Naive thymus-derived CD4-positive, alpha-beta T cell (primary cell): ENCODE measurements at places on chromosomes 7 and 10. TPM values are rescaled to one million over a fixed set of nuclear protein-coding genes. Genes with fewer than 3 reads are reported as not detected.

The SLC26A3 gene
- not detected for total RNA-seq

The C10orf67 gene
- total RNA-seq = not detected

The TECTB gene
- total RNA-seq = not detected

The ASB10 gene
- not detected in 2 replicates for total RNA-seq

The ZP3 gene
- 2.8 TPM for total RNA-seq

The TPST1 gene
- 0.25 and 0.70 TPM in 2 replicates for total RNA-seq

The MYO1G gene
- total RNA-seq = 29.2 TPM

The GHRHR gene
- not detected for total RNA-seq

DNA sequence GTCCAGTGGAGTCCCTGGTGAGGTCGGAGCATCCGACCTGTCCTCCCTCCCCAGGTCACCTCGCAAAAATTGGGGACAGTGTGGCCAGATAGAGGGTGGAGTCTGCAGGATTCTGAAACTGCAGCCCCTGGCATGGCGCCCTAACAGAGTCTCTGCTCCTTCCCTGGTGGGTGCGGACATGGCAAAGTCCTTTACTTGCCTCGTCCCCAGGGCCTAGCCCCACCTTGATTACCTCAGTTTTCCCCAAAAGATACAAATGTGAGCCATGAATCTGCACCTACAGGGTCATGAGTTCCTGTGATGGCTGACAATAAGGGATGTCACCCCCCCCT, 47.7 kb downstream of the NPVF start:
- peaks cover 6% of the 10 kb centered on the region for H3K4me1 ChIP-seq
- H3K36me3 ChIP-seq = no peaks in the 10 kb centered on the region
- peak overlapping the region; percentile 75 for H3K4me3 ChIP-seq
- peak overlapping the region; percentile 86 for H3K27ac ChIP-seq
- no peak for DNase-seq

DNA sequence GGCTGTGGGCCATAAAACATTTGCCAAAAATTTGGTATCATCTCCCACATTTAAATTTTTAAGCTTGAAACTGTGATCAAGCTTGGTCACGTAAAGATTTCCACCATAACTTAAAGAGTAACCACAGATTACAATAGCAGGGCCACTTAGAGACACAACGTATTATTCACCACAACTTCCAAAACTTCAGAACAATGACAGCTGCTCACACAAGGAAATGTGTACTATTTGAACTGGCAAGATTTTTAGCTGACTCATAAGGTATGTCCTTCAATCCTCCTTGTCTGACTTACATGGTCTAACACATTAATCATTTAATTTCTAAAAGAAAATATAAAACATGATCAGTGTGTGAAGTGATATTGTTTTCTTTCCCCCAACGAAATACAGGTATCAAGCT, 234.5 kb downstream of the PARD3 start:
- no peaks in the 10 kb centered on the region for H3K36me3 ChIP-seq
- H3K27ac ChIP-seq = no peak overlapping the region
- H3K4me3 ChIP-seq = no peak overlapping the region
- DNase-seq = no peak

- H3K36me3 ChIP-seq = no peaks in the 10 kb centered on the region
- no peak overlapping the region for H3K27ac ChIP-seq
- no peak overlapping the region for H3K4me3 ChIP-seq
- no peaks in the 10 kb centered on the region for H3K27me3 ChIP-seq
Observed at GRCh38 chr7:44894888-44895580, 9.7 kb upstream of the PURB start.

DNA sequence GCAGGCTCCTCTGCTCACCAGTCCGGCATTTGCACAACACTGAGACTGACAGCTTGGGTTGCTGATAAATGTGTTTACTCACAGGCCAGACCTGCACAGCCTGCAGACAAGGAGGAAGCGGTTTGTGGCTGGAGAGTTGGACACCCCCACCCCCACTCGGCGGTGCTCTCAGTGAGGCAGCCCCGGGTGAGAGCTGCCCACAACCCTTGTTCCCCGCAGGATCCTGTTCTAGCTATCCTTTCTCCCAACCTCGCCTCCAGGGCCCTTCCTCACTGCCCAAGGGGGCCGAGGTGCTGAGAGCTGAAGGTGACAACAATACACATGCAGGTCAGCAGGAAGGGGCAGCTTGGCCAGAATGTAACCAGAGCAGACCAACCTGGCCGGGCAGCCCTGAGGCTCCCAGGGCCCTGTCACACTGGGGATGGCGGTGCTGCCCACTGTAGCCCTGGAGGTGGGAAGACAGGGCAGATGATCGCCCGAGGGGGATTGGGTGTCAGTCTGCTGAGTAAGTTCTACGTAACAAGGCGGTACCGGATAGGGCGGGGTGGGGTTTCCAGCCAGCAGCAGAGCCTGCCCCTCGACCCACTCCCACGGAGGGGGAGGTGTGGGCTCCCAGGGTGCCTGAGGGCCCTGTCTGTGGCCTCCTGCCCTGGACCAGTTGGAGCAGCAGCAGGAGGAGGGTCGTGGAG, 2.1 kb upstream of the ADAM8 start:
- no peaks in the 10 kb centered on the region for H3K27me3 ChIP-seq
- DNase-seq = no peak
- peak overlapping the region; percentile 50 for H3K27ac ChIP-seq
- peak overlapping the region; percentile 27 for H3K4me3 ChIP-seq
- H3K36me3 ChIP-seq = peaks cover 9% of the 10 kb centered on the region
- H3K4me1 ChIP-seq = peaks cover 22% of the 10 kb centered on the region

- H3K4me3 ChIP-seq = no peak overlapping the region
- no peak for DNase-seq
- no peaks in the 10 kb centered on the region for H3K27me3 ChIP-seq
Observed at GRCh38 chr10:100024748-100025147, 15.0 kb upstream of the DNMBP start.

- H3K4me1 ChIP-seq = no peaks in the 10 kb centered on the region
- H3K27me3 ChIP-seq = no peaks in the 10 kb centered on the region
- H3K36me3 ChIP-seq = no peaks in the 10 kb centered on the region
- H3K4me3 ChIP-seq = no peak overlapping the region
- H3K27ac ChIP-seq = no peak overlapping the region
Observed at GRCh38 chr7:30877015-30877769, 34.5 kb upstream of the AQP1 start.

DNA sequence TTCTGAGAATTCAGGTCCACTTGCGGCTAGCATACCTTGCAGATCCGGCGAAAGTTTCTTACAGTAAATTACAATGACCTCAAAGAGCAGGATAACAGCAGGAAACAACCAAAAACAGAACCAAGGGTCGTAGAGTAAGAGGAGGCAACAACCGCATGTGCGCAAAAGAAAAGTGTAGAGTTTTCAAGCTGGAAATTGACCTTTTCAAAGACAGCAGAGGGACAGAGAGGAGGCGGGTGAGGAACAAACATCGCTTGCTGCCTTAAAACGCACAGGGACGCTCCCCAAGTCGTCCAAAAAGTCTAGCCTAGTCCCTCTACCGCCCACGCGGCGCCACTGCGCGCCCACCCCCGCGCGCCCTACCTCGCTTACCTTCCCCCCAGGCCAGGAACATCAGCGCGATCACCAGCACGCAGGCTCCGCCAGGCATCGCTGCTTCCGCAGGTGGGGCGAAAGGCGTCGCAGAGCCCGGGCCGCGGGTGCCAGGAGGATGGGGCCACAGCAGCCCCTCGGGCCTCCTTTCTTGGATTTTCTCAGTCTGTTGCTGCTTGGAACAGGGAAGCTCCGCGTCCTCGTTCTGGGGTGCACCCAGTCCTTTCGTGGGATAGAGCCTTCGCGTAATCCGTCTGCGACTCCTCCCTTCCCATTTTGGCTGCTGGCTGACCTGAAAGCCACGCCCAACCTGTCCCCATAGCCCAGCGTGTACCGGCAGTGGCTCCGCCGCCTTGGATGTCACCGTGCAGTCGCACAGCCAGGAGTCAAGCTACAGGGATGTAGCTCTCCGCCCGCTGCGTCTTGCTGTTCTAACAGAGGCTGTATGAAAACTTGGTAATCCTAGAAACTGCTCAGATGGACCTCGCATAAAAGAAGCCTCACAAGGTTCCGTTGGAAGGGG, at the start of gene VWDE:
TSS of gene VWDE (minus strand) at position 579 of the 895 bp plus-strand sequence. CDS start at position 430, 149 bp downstream.
- H3K4me1 ChIP-seq = no peaks in the 10 kb centered on the region
- peak within 1 kb of the TSS; percentile 38 for H3K27ac ChIP-seq
- H3K27me3 ChIP-seq = no peaks in the 10 kb centered on the region
- peak within 1 kb of the TSS; percentile 62 for H3K4me3 ChIP-seq
- DNase-seq = peak; percentile 54

DNA sequence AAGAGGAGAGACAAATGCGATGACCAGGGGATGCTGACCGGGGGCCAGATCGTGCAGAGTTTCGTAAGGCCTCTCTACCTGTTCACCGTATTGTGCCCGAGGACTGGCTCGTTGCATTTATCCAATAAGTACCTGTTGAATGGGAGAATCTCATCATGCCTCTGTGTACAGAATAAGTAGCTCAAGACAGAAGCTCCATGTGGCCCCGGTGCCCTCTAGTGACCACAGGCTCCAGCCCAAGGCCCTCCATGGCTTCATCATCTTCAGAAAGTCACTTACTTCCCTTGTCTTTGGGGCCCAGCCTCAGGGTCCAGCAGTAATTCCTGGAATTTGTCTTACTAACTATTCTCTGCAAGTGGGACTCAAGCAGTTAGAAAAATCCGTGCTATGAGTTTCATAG, 151.0 kb downstream of the CHN2 start:
- H3K27ac ChIP-seq = no peak overlapping the region
- no peak for DNase-seq
- no peaks in the 10 kb centered on the region for H3K4me1 ChIP-seq
- no peaks in the 10 kb centered on the region for H3K36me3 ChIP-seq

GRCh38 chr10:70932392-70933196, 44.2 kb upstream of the PCBD1 start:
- H3K4me3 ChIP-seq = no peak overlapping the region
- DNase-seq = no peak
- H3K27me3 ChIP-seq = no peaks in the 10 kb centered on the region
- no peaks in the 10 kb centered on the region for H3K36me3 ChIP-seq
- H3K27ac ChIP-seq = no peak overlapping the region
- H3K4me1 ChIP-seq = no peaks in the 10 kb centered on the region

DNA sequence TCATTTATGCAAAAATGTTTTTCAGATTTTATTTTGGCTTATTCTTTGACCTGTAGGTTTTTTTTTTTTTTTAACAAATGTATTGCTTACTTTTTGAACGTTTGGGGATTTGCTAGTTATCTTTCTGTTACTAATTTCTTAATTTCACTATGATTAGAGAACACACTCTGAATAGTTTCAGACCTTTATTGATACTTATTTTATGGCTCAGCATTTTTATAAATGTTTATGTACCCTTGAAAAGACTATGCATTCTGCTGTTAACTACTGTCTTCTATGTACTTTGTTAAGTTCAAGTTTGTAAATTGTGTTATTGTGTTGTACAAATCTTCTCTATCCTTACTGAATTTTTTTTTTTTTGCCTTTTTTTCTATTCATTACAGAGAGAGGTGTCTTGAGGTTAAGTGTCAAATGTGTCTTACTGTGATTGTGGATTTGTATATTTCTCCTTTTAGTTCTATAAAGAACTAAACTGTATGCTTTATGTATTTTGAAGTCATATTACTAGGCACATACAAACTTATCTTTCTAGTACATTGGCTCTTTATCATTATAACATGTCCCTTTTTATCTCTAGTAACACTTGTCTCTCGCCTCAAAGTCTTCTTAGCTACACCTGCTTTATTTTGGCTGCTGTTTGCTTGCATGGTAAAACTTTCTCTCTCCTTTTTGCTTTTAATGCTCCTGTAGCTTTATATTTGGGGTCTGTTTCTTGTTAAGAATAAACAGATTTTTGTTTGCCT, 8.1 kb downstream of the MKLN1 start:
- DNase-seq = no peak
- H3K4me3 ChIP-seq = no peak overlapping the region
- no peak overlapping the region for H3K27ac ChIP-seq

- H3K4me1 ChIP-seq = no peaks in the 10 kb centered on the region
- no peak for DNase-seq
- no peaks in the 10 kb centered on the region for H3K36me3 ChIP-seq
- H3K27me3 ChIP-seq = no peaks in the 10 kb centered on the region
- no peak overlapping the region for H3K4me3 ChIP-seq
Observed at GRCh38 chr7:49563693-49564378, 209.6 kb upstream of the VWC2 start.

DNA sequence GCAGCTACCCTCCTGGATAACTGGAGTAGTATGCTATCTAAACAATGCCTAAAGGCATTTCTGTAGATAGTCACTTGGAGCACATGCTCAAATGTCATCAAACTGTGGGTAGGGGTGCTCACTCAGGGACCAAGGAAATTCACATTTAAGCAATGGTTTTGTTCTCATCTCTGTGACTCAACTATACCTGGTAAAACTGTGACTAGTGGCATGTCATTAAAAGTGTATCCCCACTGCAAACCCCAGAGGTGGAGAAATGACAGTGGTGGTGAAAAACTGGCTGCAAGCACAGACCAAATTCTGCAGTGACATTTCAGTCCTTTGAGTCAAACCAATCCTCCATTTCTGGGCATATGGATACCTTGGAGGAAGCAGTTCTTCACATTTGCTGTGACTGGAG, 134.2 kb upstream of the EFCAB10 start:
- no peak overlapping the region for H3K27ac ChIP-seq
- DNase-seq = no peak
- no peak overlapping the region for H3K4me3 ChIP-seq
- H3K27me3 ChIP-seq = no peaks in the 10 kb centered on the region
- no peaks in the 10 kb centered on the region for H3K36me3 ChIP-seq

- no peaks in the 10 kb centered on the region for H3K27me3 ChIP-seq
- DNase-seq = no peak
- no peak overlapping the region for H3K27ac ChIP-seq
- no peak overlapping the region for H3K4me3 ChIP-seq
Observed at GRCh38 chr10:97922022-97922758, 72.5 kb downstream of the GOLGA7B start.

GRCh38 chr7:80967071-80967916, 48.4 kb upstream of the SEMA3C start:
- no peak overlapping the region for H3K27ac ChIP-seq
- no peak overlapping the region for H3K4me3 ChIP-seq
- DNase-seq = no peak
- no peaks in the 10 kb centered on the region for H3K36me3 ChIP-seq

DNA sequence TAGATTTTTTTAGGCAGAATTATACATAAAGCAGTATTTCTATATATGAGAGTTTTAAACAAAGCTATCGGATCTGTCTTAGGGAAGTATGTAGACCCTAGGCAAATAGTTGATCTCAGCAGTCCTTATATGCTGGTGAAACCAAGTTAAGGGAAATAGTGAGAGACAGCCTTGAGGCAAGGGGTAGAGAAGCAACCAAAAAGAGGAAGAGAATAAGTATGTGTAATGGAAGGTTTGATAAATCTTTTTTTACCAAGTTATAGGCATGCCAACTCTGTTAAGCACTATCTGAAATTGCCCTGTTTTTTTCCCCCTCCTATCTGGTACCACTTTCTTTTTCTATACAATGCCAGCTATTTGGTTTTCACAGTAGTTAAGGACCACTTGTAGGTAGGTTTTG, 19.9 kb downstream of the SPAG6 start:
- no peak overlapping the region for H3K4me3 ChIP-seq
- H3K27ac ChIP-seq = no peak overlapping the region
- no peaks in the 10 kb centered on the region for H3K27me3 ChIP-seq
- no peaks in the 10 kb centered on the region for H3K36me3 ChIP-seq
